ENCODE measurements at places on chromosomes 3 and 15. TPM values are rescaled to one million over a fixed set of nuclear protein-coding genes. Genes with fewer than 3 reads are reported as not detected.
A peak's percentile ranks its signal among the peaks of the same experiment; 100 is the strongest.

DNA sequence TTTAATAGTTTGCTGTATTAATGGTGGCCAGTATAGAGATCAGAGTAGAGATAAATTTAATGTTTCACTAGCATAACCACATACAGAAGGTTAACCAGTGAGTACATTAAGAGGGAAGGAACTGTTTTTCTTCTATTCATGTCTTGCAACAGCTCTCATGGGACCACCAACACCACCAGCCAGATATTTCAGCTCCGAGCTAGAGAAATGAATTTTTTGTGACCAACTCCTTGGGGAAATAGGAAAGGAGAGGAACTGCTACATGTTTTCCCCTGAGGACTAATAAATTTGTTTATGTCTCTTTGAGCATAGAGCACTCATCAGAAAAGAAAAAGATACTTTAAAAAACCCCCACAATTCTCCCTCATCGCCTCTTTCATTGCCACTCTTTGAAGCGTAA lies 247.5 kb downstream of the MBNL1 start:
- no peak for DNase-seq

DNA sequence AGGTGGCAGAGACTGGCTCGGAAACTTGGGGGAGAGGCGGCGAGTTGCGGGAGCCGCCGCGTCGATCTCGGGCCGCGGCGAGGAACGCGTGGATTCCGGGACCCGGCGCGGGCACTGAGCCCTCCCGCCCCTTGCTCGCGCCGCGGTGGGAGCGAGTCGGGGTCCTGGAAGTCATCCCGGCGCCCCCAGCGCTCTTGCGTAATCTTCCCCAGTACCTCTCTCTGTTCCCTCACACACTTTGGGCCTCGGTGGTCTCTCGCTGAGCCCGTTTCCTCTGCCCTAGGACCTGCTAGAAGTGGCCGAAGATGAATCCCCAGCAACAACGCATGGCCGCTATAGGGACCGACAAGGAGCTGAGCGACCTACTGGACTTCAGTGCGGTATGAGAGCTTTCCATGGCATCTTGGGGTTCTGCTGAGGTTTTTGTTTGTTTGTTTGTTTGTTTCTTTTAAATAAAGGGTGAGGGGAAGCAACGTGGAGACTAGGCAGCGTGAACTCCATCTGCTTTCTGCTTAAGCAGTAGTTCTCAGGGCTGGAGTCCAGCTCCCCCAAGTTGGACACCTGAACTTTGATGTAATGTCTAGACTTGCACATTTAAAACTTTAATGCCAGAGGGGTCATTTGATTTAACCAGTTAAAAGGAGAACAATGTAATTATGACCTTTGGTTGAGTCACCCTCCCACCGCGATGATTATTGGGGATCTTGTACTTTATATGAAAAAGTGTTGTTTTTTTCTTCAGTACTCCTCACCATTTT lies 1.3 kb downstream of the TCF12 start:
- peak; percentile 1 for DNase-seq

GRCh38 chr15:80609512-80609946 lies 85.6 kb upstream of the ABHD17C start:
- DNase-seq, result no peak

The LIPH gene
- not detected for polyA plus RNA-seq

All from naive B cell (primary cell).